ENCODE measurements at places on chromosomes 7 and 10. TPM values are rescaled to one million over a fixed set of nuclear protein-coding genes. Genes with fewer than 3 reads are reported as not detected.

DNA sequence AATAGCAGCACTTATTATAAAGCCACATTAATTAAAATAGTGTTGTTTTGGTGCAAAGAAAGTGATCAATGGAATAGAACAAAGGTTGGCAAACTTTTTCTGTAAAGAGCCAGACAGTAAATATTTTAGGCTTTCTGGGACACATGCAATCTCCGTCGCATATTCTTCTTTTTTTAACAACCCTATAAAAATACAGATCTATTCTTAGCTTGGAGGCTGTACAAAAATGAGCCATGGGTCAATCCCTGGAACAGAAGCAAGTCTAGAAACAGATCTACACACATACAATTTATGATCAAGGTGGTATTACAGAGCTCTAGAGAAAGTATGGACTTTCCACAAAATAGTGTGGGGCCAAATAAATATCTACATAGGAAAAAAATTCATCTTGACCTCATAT lies 71.8 kb downstream of the ARHGAP21 start:
- no peak for DNase-seq

- peak; percentile 58 for DNase-seq
Measured at GRCh38 chr7:108000875-108001763, 1.8 kb downstream of the LAMB1 start.

DNA sequence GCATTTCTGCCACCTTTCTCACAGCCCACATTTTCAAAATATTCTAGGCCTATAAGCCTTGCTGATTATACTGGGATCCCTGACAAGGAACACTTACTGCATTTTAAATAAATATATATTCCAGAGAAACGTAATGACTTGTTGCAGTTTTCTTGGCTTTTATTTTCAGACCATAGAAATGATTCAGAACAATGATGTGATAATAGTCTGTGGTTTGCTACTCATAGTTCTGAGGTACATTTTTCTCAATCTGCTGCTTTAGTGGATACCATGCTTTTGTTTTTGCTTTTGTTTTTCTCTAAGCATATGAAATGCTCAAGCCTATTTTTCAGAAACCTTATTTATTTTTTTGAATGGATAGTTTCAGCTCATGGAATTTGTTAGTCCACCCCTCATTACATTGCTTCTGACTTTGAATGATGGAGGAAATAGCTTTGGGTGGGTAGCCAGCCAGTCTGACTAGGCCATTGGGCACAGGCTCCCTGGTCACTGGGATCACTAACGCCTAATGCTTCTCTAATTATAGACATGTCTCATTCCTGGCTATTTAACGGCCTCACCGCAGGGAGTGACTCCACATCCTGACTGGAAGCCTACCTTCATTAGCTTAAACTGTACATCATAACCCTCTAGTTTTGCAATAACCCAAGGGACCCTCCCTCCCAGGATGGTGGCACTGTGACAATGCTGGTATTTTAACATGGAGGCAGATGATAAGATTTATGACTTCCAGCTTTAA lies 66.1 kb downstream of the MBL2 start:
- DNase-seq: peak; percentile 72

DNA sequence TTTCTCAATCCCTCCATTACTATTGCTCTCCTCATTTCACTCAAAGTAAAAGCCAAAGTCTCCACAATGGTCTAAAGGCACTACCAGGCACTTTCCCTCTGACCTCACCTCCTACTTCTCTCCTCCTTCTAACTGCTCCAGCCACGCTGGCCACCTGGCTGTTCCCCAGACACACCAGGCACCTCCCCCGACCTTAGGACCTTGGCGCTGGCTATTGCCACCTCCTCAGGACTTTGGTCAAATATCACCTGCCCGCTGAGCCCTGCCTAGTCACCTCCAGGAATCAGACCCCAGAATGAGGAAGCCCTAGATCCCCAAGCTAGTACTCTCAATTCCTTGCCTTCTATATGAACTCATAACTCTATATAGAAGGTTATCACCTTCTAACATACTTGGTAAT lies 66.2 kb upstream of the STEAP1B start:
- no peak for DNase-seq

DNA sequence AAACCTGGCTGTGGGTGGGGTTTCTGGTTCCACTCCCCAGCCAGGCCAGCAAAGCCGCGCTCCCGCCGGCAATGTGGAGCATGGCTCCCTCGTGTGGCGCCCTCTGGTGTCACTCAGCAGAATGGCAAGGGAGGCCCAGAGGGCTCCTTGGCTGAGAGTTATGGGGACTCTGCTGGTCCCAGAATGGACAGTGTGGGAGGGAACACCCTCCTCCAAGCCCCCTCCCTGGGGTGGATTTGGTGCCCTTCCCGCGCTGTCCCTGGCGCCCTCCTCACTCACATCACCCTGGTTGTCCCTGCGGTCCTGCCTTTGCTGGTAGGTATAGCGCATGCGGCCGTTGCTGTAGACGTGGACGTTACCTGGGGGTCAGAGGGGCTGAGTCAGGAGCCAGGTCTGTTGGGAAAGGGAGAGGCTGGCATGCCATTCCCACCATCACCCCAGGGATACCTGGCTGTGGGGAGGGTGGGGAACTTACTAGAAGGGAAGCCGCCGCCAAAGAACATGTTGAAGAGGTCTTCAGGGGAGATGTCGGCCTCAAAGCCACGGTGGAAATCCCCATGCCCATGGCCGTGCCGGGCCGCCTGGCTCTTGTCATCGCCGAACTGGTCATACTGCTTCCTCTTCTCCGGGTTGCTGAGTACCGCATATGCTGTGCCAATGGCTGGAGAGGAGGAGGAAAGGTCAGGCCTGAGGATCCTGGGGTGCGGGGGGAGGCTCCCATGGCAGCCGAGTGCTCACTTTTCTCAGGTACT lies 14.0 kb downstream of the DNAJB12 start:
- peak; percentile 47 for DNase-seq

- DNase-seq: no peak
Measured at GRCh38 chr10:116702165-116702564, 40.2 kb downstream of the HSPA12A start.

GRCh38 chr10:132420981-132421846 lies 24.2 kb downstream of the PWWP2B start:
- DNase-seq: peak; percentile 69

DNA sequence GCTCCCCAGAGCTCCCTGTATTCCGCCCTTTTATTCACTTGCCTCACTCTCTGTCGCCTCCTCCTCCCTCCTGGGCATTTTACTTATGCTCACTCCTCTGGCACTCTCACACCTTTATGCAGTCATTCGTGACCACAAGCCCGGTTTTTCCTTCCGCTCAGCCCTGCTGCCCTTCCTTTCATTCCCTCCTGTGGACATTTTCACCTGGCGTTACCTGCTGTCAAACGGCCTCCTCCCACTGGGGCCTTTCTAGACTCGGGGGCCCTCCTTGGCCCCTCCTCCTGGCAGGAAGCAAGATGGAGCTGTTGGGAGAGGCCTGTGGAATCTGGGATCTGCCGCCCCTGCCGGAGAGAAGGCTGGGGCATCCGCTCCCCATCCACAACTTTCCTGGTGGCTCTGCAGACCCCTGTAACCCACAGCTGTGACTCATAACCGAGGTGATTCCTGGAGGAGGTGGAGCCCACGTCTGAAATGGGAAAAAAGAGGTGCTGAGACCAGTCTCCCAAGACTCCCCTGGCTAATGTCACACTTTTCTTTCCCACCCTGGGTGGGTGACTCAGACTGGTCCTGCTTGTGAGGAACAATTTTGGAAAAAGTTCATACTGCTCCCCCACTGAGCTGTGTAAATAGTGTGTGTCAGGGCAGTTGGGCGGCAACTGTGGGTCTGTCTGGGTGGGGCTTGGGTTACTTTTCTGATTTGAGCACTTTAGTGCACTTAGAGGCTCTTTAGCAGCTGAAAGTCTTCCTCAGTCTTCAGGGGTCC lies 1.2 kb downstream of the VCL start:
- DNase-seq: peak; percentile 91

DNA sequence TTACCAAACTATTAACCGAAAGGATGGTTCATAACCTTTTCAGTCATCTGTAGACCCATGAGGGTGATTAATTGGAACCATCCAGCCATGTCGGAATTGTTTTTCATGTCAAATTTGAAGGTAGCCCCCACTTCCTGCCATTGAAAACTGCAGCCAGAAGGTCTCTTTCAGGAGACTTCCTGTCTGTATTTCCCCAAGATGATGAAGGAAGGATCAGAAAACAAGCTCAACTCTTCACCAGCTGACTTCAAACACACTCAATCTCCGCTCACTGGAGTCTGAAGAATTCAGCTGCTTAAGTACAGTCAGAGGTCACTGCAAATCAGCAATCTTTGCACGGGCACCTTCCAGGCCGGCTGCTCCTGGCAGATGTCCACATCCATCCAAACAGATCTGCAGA lies 291.7 kb upstream of the NPVF start:
- no peak for DNase-seq

Gene CLRN3
- total RNA-seq: not detected

Gene CPA2
- total RNA-seq: under 0.01 TPM

Gene SYT15B
- not detected for total RNA-seq

Gene TSPAN12
- total RNA-seq: 1.5 TPM

Data from fibroblast of lung (primary cell).